ENCODE measurements at places on chromosomes 7 and 10.

- DNase-seq = no peak
Measured at GRCh38 chr10:124318076-124318475, 100.6 kb downstream of the OAT start.

GRCh38 chr10:75208181-75208580 lies 2.4 kb upstream of the VDAC2 start:
- no peak for DNase-seq

- no peak for DNase-seq
Measured at GRCh38 chr7:97973206-97973658, 16.8 kb downstream of the OCM2 start.

GRCh38 chr7:42359946-42360345 lies 122.9 kb upstream of the GLI3 start:
- DNase-seq = no peak

DNA sequence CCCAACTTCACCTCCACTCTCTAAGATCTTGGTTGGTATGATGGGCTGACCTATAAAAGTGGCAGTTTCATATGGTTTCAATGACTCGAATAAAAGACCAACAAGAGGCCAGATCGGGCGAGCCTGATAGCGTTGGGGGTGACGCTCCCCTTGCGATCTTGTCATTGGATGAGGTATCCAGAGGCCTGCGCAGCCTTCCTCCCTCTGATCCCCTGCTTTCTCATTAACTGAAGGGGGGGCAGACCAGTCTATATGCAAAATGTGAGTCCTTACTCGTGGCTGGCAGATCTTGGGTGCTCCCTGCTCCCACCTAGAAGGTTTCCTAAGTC lies 937 bp upstream of the COBL start:
- no peak for DNase-seq

- DNase-seq = no peak
Measured at GRCh38 chr7:111027396-111027795, 63.5 kb upstream of the LRRN3 start.

Data from T-helper 17 cell (primary cell).